Urothelium cell line (cell line): ENCODE measurements at places on chromosomes 5 and 9.

DNA sequence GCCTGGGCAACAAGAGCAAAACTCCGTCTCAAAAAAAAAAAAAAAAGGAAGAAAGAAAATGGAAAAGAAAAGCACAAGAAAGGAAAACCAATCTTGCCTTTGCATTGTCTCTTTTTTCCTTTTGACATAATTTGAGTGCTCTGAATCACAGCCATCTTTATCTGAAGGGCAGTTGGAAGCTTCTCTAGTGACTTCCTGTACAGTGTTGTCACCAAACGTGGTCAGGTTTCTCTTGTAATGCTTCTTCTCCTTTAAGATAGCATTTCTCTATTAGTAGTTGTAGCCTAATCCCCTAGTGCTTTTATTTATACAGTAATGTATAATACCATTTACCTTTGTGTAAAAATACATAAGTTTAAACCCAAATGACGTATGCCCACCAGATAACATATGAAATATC is 18.1 kb downstream of the PRKACG start:
- DNase-seq: no peak

DNA sequence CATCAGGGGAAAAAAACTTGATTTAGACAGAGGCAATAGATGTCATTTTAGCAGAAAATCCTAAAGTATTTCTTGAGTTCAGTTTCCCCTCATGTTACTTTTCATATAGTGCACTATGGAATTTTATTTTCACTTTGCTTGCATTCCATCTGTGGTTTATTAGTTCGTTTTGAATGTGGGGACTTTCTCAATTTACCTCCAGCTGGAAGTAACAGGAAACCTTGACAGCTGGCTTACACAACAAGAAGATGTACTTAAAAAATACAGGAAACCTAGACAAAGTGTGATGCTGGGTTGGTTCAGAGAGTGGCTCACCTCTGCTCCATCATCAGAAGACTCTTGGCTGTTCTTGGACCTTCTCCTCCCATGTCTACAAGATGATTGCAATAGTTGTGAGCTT is 567.0 kb downstream of the CETN3 start:
- DNase-seq: no peak

DNA sequence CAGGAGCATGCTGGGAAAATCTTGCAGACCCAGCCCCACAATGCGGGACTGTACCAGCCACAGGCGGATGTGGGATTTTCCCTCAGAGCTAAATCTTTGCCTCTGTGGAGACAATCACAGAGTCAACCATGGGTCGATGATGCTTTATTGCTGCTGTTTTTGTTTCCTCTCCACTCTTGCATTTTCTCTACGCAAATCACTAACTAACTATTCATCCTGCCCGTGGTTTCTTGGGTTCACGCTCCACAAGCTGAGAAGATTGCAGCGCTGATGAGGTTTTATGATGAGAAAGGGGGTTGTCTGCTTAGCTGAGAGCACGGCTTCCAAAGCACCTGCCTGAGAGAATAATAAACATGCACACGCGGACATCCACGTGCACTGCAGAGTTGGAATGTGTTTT is 500.2 kb upstream of the ADAMTS16 start:
- no peak for DNase-seq

- peak; percentile 50 for DNase-seq
Observed at GRCh38 chr9:106277966-106278365, 583.6 kb downstream of the TMEM38B start.

- no peak for DNase-seq
Observed at GRCh38 chr9:113387560-113388230, 10.9 kb upstream of the HDHD3 start.

- DNase-seq: peak; percentile 19
Observed at GRCh38 chr9:71587576-71588362, 180.5 kb downstream of the CEMIP2 start.

GRCh38 chr5:56962286-56962685 is 10.4 kb upstream of the MIER3 start:
- no peak for DNase-seq

DNA sequence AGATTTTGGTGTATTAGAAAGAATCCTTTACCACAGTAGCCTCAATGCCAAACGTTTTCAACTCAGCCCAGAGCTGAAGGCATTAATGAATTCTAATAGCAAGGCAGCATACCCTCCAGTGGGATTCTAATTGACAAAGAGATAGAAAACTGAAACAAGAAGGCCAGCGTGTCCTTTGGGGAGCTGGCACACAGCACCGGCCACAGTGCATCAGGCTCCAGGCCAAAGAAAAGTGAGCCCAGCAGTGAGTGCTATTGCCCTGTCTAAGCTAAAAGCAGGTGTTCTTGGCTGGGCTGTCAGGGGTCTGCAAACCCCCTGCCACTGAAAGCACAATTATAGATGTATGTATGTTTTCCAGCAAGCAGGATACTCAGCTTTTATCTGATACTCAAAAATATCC is 40.4 kb downstream of the PPIC start:
- DNase-seq: no peak

DNA sequence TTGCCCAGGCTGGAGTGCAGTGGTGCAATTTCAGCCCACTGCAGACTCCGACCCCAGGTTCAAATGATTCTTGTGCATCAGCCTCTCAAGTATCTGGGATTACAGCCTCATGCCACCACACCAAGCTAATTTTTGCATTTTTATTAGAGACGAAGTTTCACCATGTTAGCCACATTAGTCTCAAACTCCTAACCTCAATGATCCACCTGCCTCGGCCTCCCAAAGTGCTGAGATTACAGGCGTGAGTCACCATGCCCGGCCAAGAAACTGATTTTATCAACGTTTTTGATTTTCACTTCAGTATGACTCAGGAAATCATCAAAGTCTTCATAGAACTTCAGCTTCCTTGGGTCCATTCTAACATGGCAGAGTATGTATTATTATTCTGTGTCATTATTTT is 125.4 kb downstream of the GABRG2 start:
- DNase-seq: no peak

DNA sequence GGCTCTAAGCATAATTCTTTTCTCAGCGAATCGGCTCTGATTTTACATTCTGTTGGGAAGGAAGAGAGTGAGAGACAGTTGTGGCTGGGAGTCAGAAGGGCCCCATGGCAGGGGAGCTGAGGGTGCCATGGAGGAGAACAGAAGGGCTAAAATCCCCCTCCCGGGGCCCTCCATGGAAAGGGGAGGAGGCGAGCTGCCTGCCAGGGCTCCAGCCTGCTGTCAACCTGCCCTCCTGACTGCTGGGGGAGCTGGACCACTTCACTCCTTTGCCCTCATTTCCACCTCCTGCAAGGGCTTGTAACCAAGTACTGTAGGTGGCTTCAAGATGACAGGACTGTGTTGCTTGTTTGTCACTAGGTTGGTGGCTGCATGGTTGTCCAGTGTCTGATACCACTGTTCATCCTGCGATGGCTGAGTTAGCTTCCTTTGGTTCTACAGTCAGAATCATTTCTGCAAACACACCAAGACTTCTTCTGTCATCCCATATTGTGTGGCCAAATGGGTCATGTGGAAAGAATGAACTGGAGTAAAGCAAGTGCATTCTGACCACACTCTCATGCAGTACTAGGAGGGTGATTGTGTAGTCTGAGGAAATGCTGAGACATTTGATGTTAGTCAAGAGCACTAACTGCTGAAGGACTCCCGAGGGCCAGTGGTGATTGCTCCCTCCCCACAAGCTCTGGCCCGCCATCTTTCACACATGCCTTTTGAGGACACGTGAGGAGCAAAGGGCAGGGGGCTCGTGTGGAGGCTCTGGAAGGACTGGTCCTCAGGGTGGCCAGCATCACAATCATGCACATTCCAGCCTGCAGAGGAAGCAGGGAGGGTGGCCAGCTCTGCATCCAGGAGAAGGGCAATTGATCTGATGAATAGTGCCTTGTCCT is 307.2 kb downstream of the GADD45G start:
- no peak for DNase-seq

DNA sequence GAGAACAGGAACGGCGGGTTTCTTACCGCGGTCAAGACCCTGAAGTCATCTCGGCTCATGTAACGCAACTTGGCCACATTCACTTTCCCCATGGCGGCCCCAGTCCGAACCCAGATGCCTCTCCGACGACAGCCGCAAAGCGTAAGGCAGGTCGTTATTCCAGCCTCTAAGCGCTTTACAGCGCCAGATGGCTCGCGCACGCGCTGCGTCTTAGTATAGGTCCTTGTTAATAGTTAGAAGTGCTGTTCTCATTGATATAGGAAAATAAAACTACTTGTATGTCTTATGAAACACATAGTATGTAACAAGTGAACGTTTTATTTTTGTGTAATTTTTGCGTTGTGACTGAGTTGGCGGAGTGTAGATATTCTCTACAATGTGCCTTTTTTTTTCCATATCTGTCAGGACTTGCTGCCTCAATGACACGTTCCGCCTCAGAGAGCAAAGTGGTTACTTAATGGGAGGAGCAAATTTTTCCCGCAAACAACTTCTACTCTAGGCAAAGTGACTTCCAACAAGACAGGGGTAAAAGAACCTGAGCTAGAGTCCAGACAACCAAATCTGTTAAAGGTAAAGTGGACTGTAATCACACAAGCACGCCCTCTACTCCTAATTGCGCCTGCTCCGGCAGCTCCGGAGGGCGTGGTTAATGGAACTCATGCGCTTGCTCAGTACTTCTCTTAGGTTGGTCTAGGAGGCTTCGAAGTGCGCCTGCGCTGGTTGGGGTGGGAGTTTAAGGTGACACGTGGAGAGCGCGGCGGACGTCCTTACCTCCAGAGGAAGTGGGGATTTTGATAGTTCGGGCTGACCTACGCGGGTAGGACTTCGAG is at the start of gene RIOK2:
Gene RIOK2 (minus strand): TSS at position 148 of the 830 bp plus-strand sequence. CDS start 56 bp downstream, at position 92.
- peak; percentile 92 for DNase-seq

GRCh38 chr5:93359296-93359959 is 221.6 kb downstream of the NR2F1-AS1 start:
- DNase-seq: peak; percentile 53

DNA sequence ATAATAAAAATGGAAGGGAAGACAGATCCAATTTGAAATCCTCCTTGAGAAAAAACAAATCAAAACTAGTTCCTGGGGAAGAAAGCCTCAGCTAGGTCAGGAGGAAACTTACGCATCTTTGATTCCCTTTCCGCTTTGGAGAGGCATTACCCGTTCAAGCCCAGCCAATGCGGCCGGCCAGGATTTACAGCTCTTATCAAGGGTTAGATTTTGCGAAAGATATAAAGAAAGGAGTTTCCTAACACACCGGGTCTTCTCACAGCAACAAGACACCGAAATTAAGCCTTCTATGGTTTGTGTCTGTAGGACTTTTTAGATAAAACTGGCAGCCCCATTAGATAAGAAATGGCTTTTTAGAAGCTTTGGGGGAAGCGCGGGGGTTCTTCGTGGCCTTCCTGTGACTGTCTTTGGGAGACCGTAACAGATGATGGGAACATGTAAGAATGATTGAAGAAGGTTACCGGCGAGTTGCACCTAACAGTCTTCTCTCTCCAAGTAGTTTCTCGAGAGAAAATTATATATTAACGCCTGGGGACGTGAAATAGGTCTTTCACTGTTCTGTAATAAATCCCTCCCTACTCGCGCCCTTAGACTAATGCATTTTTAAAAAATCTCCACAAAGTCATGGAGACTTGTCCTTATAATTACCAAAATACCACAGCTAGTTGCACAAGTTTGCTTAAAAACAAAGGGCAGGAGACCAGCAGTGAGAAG is 1.3 kb upstream of the ISL1 start:
- no peak for DNase-seq

DNA sequence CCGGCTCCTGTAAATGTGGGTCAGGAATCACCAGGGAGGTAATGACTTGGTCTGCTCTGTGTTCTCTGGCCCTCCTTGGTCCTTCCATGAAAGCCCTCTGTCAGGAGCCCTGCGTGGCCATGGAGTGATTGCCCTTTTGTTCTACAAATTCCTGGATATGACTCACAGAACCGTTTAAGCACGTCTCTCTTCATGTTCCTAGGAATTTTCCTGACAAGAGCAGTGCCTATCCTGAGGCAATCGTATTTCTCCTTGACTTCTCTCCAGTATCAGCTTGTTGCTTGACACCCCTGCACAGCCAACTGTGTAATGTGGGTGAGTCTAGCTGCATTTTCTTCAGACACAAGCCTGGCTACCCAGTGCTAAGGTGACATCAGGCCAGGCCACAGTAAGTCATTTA is 274.3 kb upstream of the ZNF462 start:
- DNase-seq: peak; percentile 47

DNA sequence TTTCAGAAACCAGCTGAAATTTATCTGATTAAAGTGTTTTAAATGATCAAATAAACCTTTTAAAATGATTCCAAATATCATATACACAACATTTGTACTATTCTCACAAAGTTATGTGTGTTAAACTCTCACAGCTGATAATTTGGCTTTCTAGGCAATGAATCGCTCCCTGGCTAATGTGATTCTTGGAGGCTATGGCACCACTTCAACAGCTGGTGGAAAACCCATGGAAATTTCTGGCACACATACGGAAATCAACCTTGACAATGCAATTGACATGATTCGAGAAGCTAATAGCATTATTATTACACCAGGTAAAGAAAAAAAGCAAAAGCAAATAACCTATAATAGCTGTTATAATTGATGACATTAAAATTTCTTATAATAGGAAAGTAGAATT is 72.4 kb downstream of the NNT start:
- DNase-seq: no peak

GRCh38 chr5:163303718-163304117 is 133.7 kb upstream of the CCNG1 start:
- no peak for DNase-seq

GRCh38 chr5:97074859-97075489 is 67.4 kb downstream of the LIX1 start:
- DNase-seq: no peak

DNA sequence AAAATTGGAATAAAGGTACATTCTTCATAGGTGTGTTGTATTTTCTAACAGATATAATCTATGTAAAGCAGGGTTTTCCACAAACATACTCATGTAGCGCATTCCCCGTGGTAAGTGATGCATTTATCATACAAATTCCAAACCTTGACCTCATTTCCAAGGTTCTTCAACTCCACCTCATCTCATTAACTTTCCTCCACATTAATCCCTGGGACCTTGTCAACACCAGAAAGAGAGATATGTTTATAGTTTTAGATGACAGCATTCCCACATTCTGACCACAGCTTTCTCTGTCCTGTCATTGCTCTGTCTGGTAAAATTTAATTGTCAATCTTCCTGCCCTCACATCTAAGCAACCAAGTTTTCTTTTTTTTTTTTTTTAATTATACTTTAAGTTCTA is 415.1 kb downstream of the TMEM161B start:
- no peak for DNase-seq

GRCh38 chr9:93096131-93096802 is at the start of gene CARD19:
Gene CARD19 (plus strand): TSS chr9:93096217. CDS start chr9:93096346, 129 bp downstream.
- DNase-seq: peak; percentile 55

GRCh38 chr9:101738566-101739183 is at the start of gene GRIN3A:
Gene GRIN3A (minus strand): TSS chr9:101738647. CDS start chr9:101737979, 668 bp downstream.
- peak; percentile 73 for DNase-seq

DNA sequence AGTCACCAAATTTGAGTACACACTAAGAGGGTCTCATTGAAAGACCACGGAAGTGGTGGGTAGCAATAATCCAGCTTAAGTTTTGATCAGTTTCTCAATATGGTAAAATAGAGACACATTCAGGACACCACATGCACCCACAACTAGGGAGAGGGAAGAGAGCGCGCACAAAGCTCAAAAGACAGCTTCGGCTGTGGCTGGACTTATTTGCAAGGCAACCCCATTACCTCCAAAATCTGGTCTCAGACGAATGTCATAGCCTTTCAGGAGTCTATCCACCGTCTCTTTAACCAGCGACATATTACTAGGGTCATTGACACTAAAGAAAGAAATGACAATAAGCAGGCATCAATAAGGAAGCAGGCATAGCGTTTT is 443 bp downstream of the GABRB2 start:
- no peak for DNase-seq
